ENCODE measurements at places on chromosomes 6 and 20. TPM values are rescaled to one million over a fixed set of nuclear protein-coding genes. Genes with fewer than 3 reads are reported as not detected.

The RGS17 gene
- total RNA-seq = 60.7 TPM

The PBOV1 gene
- total RNA-seq = not detected

The ERVFRD-1 gene
- not detected for total RNA-seq

The OSTM1 gene
- total RNA-seq = 23.4 TPM
